Stimulated activated CD8-positive, alpha-beta memory T cell treated with anti-CD3 and anti-CD28 coated beads, Interleukin-4, amount 100 ng/mL, for 4 hours (primary cell): ENCODE measurements at places on chromosomes 1 and 21.
A peak's percentile ranks its signal among the peaks of the same experiment; 100 is the strongest.

- no peak for DNase-seq
Observed at GRCh38 chr1:20248971-20249612, 41.6 kb upstream of the VWA5B1 start.

DNA sequence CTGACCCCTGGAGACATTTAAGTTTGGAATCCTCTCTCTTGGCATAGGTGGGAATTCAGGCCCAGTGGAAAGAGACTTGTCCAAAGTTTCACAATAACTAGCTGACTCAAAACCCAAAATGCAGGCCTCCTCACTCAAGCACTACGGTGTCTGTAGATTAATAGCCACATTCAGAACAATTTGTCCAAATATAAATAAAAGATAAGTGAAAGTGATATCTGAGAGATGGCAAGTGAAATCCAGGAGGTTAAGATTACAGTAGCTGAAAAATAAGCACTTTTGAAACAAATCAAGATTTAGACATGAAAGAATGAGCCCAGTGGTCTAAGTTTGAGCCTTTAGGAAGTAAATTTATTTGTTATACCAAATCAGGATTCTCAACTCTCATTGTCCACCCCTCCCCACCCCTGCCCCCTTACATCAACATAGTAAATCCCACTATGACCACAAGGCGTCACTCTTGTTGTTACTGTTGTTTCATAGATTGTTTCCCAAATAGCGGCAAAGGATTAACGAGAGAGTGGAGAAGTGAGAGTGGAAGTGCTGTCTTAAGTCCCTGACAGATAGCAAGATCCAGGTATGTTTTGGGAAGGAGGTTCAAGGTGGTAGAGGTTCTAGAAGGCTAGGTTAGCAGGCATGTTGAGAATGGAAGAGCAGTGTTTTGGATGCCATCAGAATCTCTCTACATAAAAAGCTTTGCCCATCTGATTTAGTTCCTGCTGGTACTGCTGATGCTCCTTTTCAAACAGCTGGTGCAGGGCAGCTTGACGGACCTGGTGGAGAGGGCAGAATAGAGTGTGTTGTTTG, 7.1 kb upstream of the TPM3 start:
- DNase-seq, result peak; percentile 9

DNA sequence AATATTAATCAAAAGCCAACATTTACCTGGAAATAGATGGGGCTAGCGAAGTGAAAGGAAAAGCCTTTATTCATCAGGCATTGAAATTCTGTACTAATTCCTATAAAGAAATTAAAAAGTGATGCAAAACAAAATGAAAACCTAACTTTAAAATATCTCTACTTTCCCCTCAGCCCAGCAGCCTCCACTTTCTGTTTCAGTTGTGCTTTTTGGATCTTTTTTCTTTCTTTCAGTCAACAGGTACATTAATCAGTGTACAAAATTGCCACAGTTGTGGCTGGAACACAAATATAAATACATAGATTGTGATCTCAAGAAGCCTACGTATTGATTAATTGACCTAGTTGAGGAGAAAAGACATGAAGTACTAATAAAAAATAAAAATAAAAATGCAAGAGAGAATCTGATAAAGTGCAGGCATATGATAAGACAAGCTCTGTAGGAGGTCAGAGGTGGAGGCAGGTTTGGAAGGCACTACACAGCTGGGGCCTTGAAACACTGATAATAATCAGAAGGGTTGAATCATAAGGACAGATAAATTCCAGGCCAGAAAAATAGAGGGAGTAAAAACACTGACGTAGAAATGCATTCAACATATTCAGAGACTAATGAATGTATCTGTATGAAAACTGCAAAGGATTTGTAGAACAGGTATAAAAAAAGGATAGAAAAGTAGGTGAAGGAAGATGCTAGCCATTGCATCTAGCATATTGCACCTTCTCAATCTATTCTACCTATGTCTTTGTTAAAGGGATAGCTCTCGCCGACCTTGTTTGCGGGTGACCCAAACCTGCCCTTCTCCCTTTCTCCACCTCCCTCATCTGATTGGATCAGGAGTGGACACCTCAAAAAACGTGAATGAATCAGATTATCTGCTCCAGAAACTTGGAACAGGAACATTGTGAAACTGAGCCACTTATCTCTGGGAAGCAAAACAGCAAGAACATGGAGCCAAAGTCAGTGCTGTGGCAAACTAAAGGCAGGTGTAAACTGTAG, 607.8 kb upstream of the ADGRL2 start:
- DNase-seq, result no peak

DNA sequence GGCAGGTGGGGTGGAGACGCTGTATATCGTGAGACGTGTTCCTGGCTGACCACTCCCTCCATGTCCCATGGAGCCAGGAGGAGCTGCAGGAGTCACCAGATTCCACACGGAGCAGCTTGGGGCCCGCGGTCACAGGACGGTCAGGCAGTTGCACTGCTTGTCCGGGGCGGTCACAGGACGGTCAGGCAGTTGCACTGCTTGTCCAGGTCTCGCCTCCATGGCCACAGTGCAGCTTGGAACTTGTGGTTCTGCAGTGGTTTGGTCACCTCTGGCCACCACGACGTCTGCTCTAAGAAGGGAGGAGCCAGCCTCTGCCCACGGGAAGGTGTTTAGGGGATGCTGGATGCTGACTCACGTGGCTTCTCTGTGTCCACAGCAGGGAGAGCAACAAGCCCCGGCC, 33.0 kb downstream of the SLX9 start:
- no peak for DNase-seq
